H1 (cell line): ENCODE measurements at places on chromosomes 6 and 20. TPM values are rescaled to one million over a fixed set of nuclear protein-coding genes. Genes with fewer than 3 reads are reported as not detected.

- no peak for DNase-seq
These were observed 29.6 kb downstream of the DSE start for GRCh38 chr6:116400328-116400727.

DNA sequence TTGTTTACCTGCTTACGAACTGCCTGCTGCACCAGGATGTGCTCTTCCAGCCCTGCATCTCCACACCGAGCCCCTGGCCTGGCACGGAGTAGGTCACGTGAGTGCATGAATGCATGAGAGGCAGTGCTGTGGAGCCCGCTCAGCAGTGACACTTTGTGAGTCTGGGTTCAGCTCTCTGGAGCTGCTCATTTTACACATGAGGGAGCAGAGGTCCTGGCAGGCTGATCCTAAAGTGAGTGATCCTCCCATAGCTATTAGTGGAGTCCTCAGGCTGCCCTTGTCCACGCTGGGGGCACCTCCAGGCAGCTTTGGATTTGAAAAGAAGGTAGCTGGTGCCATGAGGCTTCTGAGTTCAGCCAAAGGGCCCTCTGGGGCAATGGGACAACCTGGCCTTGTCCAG, 64.2 kb downstream of the EDN3 start:
- no peak for DNase-seq

ERVFRD-1 gene
- polyA plus RNA-seq = not detected in 2 replicates

TMEM74B gene
- 6.4 and 7.8 TPM in 2 replicates for polyA plus RNA-seq

DNA sequence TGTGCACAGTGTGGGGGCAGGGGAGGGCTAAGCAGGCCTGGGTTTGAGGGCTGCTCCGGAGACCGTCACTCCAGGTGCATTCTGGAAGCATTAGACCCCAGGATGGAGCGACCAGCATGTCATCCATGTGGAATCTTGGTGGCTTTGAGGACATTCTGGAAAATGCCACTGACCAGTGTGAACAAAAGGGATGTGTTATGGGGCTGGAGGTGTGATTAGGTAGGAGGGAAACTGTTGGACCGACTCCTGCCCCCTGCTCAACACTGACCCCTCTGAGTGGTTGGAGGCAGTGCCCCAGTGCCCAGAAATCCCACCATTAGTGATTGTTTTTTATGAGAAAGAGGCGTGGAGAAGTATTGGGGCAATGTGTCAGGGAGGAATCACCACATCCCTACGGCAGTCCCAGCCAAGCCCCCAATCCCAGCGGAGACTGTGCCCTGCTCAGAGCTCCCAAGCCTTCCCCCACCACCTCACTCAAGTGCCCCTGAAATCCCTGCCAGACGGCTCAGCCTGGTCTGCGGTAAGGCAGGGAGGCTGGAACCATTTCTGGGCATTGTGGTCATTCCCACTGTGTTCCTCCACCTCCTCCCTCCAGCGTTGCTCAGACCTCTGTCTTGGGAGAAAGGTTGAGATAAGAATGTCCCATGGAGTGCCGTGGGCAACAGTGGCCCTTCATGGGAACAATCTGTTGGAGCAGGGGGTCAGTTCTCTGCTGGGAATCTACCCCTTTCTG, 44.0 kb upstream of the TTPAL start:
- DNase-seq = no peak

GRCh38 chr6:4774715-4775493, 1.3 kb upstream of the CDYL start:
- no peak for DNase-seq
